ENCODE measurements at places on chromosomes 13 and 19.

- no peak for DNase-seq
Observed at GRCh38 chr19:37992761-37993160, 85.8 kb downstream of the SIPA1L3 start.

DNA sequence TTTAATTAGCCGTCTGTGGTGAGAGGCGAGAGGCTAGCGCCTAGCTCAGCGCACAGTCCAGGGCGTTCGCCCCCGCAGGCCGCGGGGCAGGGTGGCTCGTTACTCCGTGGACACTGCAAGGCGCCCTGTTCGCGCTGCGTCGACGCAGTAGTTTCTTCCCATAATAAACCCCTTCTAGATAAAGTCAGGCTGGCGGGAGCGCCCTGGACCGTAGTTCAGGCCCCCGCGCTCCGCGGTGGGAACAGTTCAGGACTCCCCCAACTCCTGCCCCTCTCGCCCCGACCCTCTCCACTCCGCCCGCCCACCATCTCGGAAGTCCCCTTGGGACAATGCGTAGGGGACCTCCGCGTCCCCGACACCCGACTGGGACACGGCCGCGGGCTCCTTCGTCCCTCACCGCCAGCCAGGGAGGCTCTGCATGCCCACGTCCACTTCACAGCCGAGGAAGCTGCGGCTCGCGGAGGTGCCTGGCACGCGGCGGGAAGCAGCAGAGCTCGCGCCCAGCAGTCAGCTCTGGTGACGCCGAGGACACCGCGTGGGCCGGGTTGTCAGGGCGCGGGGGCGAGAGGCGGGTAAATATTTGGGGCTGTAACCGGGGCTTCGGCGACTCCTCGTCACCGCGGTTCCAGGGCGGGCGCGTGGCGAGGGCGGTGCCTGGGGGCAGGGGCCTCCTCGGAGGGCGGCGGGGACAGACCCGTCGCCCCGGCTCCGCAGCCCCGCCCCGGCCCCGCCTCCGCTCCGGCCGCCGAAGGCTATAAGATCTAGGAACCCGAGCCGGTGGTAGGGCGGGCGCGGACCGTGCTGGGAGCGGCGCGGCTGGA, at the start of gene RGCC:
Gene RGCC (plus strand): TSS at position 783 of the 821 bp plus-strand sequence. CDS start 158 bp downstream, outside the sequence.
- peak; percentile 86 for DNase-seq

- DNase-seq = no peak
Observed at GRCh38 chr13:26991508-26992181, 180.0 kb downstream of the USP12 start.

DNA sequence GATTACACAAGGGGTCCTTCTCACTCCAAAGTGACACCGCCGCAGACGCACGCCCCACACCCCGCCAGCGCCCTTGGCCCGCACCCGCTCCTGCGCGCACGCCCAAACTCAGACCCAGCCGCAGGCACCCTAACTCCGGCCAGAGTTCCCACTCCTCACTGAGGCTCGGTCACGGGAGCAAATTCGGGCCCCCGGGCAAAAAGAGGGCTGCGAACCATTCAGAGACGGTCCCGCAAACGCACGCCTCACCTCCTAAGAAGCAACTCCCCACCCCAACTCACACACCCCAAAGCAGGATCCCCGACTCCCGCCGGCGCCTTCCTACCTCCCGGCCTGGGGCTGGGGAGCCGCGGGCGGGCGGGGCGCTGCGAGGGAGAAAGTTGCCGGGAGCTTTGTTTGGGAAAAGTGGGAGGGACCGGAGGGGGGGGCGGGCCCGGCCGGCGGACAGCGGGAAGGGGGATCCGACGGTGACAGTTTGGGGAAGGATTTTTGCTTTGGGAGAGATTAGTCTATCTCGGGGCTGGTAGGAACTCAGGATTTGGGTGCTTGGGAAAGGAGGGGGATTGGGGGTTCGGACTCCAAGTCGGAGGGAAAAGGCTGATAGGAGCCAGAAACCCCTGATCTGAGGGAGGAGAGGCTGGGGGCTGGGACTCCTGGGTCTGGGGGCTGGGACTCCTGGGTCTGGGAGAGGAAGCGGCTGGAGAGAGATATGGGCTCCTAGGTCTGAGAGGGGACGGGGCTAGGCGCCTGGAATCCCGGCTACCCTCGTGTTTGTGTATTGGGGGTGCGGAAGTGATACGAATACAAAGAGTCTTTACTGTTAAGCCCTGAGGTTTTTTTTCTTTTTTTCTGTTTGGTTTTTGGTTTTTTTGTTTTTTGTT, at the start of gene TEAD2:
Gene TEAD2 (minus strand): TSS at position 369 of the 881 bp plus-strand sequence. CDS start 2,341 bp downstream, outside the sequence.
- peak; percentile 75 for DNase-seq

DNA sequence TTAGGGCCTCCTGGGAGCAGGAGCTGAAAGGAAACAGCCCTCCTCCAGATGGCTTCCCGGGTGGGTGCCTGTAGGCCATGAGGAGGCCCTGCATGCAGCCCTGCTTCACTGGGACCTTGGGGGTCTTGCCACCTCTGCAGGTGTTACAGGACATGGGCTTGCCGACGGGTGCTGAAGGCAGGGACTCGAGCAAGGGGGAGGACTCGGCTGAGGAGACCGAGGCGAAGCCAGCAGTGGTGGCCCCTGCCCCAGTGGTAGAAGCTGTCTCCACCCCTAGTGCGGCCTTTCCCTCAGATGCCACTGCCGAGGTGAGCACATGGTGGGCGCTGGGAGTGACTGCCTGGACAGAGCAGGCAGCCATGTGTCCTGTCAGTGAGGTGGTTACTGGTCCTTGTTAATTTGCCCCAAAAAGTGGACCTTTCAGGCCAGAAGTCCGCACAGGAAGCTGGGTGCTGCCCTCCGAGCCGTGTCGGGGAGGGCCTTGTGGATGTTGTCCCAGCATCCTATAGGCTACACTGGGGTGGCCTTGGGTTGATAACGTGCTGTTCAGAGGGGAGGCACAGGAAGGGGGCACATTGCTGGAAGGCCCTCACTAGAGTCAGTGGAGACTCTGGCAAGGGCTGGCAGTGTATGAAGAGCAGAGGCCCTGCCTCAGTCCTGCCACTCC, 18.7 kb upstream of the QTRT1 start:
- no peak for DNase-seq

DNA sequence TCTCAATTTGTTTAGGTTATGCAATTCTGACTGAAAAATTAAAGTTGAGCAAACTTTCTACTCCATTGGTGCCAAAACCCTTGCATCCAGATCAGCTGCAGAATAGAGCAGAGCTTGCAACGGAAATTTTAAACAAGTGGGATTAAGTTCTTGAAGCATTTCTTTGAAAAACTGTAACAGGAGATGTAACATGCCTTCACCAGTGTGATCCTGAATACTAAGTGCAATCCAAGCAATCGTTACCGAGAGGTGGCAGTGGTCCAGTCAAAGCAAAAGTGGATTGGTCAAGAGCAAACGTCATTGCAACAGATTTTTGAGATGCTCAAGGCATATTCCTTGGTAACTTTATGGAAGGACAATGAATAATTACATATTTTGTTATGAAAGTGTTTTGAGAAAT, 841.1 kb upstream of the SLITRK5 start:
- DNase-seq = no peak

DNA sequence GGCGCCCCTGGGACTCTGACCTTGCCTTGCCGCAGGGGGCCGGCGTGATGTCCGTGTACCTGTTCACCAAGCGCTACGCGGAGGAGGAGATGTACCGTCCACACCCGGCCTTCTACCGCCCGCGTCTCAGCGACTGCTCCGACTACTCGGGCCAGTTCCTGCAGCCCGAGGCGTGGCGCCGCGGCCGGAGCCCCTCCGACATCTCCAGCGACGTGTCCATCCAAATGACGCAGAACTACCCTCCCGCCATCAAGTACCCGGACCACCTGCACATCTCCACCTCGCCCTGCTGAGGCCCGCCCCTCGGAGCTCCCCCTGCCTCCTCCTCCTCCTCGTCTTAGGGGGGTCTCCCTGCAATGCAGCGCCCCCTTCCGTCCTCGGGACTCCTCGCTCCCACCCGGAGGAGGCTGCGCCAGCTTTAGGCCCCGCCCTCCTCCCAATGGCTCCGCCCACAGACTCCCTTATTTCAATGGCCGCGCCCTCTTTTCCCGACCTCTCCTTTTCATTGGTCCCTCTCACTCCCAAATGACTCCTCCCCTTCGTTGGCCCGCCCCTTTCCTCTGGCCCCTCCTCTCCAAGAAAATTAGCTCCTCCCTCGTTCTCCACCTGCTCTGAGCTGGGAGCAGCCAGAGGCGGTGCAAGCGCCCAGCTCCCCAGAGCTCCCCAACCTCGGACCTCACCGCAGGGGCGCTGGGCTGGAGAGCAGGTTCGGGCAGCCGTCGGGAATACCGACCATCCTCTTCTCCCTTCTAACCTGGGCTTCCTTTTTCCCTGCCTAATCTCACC, 20.5 kb upstream of the CACNG8 start:
- no peak for DNase-seq

GRCh38 chr19:56608274-56608964, 13.3 kb downstream of the ZNF71 start:
- no peak for DNase-seq

DNA sequence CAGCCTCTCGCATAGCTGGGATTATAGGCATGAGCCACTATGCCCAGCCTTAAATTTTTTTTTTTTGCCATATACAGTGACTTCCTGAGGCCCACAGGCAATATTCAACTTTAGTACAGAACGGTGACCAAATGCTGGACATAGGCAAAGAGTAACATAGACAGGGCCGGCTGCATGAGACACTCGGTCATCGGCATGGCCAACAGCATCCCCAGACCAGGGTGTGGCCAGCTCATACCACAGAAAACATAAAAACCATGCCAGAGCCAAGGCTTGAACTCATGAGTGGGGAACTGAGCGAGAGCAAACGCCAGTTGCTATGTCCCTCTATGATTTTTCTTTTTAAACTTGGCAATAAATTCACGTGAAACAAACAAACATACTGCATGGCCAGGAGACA, 17.0 kb downstream of the KANK2 start:
- DNase-seq = no peak

- no peak for DNase-seq
Observed at GRCh38 chr13:24181991-24182702, 21.6 kb downstream of the SPATA13 start.

DNA sequence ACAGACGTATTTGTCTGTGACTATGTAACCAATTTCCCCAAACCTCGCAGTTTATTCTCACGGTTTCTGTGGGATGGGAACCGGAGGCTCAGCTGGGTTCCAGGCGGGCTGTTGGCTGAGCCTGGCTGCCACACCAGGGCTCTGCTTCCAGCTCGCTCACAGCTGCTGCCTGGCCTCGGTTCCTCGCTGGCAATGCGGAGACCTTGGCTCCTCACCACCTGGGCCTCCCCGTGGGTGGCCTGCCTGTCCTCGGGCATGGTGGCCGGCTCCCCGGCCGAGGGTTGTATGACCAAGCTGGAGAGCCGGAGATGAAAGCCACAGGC, 218.9 kb upstream of the MAB21L1 start:
- DNase-seq = peak; percentile 10

DNA sequence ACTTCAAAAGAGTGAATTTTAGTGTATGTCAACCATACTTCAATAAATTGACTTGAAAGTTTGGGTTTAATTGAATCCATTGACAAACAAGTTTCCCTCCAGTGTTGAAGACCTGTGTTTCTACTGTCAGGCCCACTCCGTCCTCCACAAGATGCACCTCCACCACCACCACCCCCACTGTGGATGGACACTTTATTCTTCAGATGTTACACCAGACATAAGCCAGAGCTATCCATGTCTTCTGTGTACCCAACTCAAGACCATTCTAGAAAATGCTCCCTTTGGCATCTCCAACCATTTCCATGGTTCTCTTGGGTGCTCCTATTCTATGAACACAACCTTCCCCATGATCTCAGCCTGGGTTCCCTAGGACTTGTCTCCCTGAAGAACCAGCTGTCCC, 207.0 kb downstream of the COL4A1 start:
- DNase-seq = no peak

DNA sequence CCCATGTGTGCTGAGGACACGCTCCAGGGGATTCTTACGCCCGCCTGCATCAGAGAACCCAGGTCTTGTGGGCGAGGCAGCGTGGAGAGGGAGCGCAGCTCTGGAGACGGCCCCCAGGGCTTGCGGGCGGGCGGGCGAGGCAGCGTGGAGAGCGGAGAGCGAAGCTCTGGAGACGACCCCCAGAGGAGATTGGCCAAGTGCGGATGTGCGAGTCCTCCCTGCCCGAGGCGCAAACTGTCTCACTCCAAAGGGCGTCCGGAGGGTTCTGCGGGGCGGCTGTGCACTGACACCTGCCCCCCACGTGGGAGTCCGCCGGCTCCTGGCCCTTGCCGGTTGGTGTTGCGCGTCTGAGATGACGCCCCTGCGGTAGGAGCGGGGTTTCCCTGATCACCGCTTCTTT, 39.8 kb downstream of the MCF2L start:
- no peak for DNase-seq

- no peak for DNase-seq
Observed at GRCh38 chr13:77048681-77049080, 21.7 kb upstream of the FBXL3 start.

DNA sequence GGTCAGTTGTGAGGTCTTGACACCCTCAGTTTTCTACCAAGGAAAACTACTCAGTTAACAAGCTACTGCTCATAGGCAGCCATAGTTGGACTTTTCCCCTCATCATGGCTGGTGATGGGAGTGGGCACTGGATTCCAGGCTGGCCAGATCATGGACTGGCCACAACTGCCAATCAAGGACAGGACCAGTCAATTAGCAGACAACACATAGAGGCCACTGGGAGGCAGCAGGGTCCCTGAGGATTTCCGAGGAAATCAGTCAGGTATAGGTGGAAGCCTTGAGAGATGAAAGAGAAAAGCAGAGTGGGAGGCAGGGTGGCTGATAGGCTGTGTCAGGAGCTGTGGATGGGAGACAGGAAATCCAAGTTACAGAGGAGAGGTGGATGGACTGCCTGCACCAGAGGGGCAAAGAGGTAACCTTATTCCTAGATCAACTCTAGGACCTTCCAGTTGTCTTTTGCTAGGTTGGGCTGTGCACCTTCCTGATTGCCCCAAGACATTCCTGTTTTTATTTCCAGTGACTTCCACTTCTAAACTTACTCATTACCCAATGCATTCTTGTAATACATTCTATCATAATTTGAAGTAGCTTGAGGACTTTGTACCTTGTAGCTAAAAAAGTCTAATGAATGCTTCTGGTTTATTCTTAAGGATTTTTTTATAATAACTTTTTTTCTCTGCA, 361.8 kb downstream of the KCNRG start:
- no peak for DNase-seq

- no peak for DNase-seq
Observed at GRCh38 chr19:21321996-21322395, 7.2 kb downstream of the ZNF708 start.

DNA sequence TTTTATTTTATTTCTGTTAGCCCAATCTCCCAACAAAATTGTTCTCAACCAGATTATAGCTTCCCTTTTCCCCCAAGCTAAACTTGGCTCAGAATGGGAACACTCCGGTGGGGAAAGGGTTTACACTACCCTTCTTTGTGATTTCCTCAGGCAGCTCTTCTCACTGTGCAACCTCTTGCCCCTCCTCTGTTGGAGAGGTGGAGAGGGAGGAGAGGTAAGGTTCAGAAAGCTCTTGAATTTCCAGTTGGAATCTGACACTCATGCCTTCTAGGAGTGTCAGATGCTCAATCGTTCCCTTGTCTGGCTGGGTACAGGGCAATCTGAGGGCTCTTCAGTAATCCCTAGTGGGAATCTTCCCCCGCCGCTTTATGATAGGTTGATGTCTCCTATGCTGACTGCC, 486.1 kb upstream of the KLF12 start:
- DNase-seq = no peak
